ENCODE measurements at places on chromosomes 1 and 21.

DNA sequence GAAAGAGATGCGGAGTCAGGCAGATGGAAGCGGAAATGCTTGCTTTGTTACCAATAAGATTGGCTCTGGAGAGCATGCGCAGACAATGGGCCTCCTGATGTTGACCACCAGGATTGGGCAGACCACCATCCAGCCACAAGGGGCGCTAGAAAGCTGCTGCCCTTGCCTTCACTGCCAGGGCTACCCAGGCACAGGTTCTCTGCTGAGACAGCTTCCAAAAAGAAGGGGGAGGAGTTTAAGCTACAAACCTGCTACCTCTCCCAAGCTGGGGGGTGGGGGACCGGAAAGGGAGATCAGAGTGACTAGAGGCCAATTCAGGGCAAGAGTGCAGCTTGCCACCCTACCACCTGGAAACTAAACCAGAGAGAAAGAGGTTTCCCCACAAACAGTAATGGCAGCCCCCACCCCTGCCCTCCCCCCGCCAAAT, 369.7 kb downstream of the RRAGC start:
- DNase-seq, result no peak

DNA sequence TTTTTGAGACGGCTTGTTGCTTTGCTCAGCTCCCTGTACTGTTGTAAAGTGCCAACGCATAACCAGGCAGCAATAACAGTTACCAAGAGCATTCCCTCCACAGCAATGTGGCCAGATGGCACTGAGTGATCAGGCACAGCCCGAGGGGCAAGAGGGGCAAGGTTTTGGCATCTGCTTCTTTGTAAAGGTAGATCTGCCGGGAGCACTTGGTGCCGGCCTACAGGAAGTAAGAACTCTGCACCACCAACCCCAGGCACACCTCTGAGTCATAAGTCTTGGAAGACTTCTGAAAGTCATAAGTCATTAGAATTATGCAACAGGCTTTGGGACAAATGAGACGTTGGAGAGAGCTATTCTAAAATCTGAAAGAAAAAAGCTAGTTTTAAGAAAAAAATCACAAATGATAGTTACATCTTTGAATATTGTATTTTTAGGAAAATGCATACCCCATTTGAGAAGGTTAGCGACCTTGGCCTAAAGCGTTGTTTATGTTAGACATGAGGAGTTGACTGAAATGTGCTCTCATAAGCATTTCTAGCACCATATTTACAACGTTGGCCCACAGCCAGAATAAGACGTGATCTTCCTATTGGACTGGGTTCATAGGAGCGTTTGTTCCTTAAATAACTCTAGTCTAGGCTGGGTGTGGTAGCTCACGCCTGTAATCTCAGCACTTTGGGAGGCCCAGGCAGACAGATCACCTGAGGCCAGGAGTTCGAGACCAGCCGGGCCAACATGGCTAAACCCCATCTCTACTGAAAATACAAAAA, 37.7 kb upstream of the MAP10 start:
- DNase-seq, result no peak

GRCh38 chr1:107196973-107197562, 56.2 kb downstream of the NTNG1 start:
- no peak for DNase-seq

DNA sequence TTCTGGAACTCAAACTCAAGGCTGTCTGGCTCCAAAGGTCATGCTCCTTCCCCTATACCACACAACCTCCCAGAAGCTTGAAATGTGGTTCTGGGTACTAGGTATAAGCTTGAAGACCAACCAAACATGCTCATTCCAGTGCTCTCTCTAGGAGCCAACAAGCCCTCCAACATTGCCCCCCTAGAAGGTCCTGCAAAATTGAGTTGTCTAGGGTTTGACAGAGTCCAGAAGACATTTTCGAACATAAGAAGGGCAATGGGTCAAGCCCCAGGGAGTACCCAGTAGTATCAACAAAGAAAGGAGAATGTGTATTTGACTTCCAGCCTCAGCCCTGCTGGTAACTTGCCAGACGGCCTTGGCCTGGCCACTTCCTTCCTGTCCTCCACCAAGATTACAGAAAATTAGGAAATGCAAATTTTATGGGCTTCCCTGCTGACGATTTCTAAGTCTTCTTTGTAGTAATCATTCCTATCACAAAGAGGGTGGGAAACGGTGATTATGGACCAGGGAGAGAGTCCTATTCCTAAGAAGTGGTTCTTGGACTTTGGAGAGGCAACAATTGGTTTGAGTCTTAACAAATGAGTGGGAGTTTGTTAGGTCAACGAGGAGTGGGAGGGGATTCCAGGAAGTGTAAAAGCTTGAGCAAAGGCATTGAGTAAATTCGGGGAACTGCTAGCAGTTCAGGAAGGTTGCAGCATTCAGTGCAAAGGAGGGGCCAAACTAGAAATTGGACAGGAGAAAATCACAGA, 18.7 kb upstream of the SLAMF1 start:
- DNase-seq, result no peak

DNA sequence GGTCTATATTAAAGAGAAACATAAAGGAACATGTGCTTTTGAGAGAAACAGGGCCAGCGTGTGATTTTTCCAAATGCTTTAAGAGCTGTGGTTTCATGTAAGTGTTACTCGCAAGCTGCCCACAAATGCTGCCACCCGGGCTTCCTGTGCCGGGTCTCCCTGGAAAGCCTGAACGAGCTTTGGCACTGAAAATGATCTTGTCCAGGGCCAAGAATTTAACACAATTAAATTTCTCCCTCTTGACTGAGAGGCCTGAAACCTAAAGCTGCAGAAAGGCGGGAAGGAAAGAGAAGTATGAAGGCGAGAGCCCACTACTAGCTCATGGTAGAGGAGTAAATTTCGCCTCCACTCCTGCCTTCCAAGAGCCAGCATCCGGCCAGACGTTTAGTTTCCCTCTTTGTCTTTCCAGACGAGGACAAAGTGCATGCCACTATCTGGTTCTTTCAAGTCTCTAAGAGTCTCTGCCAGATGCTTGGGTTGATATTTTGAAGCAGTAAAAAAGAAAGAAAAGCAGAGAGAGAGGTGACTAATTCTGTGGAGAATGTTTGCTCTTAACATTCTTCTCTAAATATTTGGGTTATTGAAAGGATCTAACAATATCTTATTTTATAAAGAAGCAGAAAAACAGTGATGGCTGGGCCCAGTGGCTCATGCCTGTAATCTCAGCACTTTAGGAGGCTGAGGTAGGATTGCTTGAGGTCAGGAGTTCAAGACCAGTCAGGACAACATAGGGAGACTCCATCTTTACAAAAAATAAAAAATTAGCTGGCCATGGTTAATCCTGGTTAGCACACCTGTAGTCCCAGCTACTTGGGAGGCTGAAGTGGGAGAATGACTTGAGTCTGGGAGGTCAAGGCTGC, 100.0 kb upstream of the HNRNPU start:
- DNase-seq, result no peak
